ENCODE measurements at places on chromosomes 7 and 10.
A peak's percentile ranks its signal among the peaks of the same experiment; 100 is the strongest.

DNA sequence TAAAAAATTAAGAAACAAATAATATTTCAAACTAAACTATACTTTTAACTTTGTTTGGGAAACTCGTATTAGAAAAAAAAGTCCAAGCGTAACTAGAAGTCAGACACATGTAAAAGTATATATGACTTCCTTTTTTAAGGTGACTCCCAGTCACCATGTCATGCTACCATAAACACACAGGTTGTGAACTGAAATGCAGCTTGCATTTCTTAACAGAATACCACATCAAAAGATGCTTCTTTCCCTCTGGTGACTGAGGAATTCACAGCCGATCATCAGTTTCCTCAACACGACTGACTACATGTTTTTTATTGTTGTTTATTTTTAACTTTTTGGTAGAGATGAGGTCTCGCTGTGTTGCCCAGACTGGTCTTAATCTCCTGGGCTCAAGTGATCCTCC, 445.0 kb downstream of the PARD3 start:
- no peak for DNase-seq

- no peak for DNase-seq
Measured at GRCh38 chr7:156932006-156932405, 17.5 kb upstream of the NOM1 start.

- DNase-seq, result no peak
Measured at GRCh38 chr7:134031835-134032617, 95.1 kb upstream of the LRGUK start.

- no peak for DNase-seq
Measured at GRCh38 chr7:135238112-135238744, 4.6 kb downstream of the STRA8 start.

DNA sequence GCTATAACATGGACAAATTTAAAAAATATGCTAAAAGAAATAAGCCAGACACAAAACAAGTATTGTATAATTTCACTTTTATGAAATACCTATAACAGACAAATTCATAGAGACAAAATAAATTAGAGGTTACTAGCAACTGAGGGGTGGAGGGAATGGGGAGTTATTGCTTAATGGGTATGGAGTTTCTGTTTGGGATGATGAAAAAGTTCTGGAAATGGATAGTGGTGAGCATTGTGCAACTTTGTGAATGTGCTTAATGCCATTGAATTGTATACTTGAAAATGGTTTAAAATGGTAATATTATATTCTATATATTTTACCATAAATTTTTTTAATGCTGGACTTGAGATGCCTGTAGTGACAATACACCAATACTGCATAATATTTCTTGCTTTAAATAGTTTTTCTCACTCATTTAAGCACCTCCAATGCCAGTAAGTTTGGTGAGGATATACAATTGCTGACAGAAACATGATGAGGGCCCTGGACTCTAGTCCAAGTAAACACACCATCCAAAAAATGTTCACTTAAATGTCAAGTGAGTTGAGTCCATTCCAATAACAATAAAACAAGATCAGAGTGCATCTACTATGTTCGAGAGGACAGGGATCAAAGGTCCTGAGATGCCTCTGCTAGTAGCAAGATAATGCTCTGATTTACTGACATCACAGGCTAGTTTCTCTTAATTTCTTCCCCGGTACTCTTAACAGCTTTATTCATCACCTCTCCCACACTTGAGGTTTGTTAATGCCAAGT, 71.9 kb downstream of the NT5C2 start:
- no peak for DNase-seq

GRCh38 chr7:120360918-120361317, 87.9 kb downstream of the KCND2 start:
- no peak for DNase-seq

- DNase-seq, result no peak
Measured at GRCh38 chr10:48535416-48536155, 69.3 kb downstream of the ARHGAP22 start.

DNA sequence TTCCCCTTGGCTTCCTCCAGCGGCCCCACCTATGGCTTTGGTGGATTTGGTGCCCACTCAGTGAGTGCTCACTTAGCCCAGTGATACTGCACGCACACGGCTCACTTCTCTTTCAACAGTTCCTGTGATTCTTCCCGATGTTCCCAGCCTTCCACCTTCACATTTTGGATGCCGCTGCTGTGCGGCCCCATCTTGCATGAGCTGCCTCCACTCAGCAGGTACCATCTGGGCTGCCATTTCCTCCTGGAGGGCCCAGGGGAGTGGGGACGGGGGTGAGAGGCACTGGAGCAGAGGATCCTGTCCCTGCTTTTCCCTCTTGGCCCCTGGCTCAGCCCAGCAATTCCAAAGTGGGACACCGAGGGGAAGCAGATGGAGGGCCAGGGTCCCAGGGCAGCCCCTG, 323.3 kb upstream of the ZNF32 start:
- DNase-seq, result no peak

GRCh38 chr7:37756797-37757551, 73.4 kb downstream of the GPR141 start:
- no peak for DNase-seq

DNA sequence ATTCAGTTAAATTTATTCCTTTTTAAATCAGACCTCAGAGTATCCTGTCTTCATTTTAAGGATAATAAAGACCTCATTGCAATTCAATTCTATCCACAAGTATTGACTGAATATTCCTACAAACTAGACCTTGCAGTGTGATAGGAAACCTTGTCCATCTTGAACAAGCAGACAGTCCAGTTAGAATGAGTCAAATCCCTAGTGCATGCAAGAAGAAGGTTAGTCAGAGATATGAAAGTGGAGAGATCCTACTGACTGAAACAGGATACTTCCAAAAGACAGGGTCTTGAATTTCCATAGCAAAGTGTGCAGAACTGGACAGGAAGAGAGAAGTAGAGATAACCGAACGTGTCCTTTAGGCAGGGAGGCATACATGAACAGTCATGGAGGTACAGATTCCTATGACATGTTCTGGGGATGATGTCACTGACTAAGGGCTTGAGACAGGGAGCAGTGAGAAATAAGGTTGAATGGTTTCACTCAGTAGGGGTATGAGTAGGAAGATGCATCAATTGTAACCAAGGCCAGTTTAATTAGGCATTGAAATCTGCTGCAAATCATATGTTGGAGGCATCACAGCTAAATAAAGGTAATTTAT, 45.2 kb downstream of the PPP1R3A start:
- no peak for DNase-seq

- DNase-seq, result peak; percentile 40
Measured at GRCh38 chr7:63925262-63925625, 73.4 kb upstream of the ZNF722 start.

- DNase-seq, result no peak
Measured at GRCh38 chr10:44243851-44244510, 140.9 kb downstream of the CXCL12 start.

GRCh38 chr10:17790651-17791050, 18.5 kb upstream of the MRC1 start:
- DNase-seq, result no peak
